HL-60 (cell line): ENCODE measurements at places on chromosomes 12 and 14.

DNA sequence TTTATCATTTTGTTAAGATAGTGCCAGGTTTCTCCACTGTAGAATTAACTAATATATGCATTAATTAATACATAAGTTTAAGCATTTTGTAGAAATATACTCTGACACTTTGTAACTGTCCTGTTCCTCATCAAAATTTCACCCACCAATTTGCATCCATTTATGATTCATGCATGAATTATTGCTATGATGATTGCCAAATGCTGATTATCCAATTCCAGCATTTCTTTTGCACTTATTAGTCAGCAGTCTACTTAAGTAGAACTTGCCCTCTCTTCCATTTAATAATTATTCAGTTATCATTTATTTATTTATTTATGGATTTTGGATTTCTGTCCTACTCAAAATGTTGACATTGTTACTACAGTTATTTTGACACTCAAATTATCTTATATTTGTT lies 72.2 kb downstream of the SLC6A15 start:
- no peak for DNase-seq

DNA sequence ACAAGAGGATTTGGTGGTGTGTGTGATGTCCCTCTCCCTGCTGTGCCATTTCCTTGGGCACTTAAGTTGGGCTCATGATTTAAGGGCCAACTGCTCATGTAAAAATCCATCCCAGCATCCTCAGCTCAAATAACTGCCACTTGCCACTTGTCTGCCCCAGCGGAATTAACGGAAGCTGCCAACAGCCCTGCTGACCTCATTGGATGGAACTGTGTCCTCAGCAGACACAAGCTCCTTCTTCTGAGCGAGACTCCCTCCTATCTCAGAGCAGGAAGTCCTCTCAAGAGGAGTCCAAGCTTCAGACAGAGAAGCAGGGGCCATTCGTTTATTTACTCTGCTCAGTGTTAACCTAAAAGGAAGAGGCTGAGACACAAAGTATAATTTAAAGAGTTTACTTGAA lies 29.6 kb upstream of the PRMT8 start:
- DNase-seq = no peak

- DNase-seq = no peak
These were observed 1003.6 kb downstream of the TMEM121 start for GRCh38 chr14:106530031-106530422.

DNA sequence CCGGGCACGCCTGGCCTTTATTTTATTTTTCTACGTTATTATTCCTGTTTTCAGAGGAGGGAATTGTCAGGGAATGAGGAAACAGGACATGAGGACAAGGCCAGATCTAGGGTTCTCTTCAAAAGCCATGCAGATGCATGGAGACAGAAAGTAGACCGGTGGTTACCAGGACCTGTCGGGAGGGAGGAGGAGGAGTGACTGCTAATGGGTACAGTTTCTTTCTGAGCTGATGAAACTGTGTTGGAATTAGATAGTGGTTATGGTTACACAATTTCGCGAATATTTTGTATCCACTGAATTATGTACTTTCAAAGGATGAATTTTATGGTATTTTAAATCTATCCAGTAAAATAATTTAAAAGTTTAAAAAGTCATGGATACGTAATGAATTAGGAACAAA lies 11.3 kb downstream of the ZNF839 start:
- no peak for DNase-seq

- DNase-seq = no peak
These were observed 117.3 kb upstream of the LMNTD1 start for GRCh38 chr12:25670076-25671055.

DNA sequence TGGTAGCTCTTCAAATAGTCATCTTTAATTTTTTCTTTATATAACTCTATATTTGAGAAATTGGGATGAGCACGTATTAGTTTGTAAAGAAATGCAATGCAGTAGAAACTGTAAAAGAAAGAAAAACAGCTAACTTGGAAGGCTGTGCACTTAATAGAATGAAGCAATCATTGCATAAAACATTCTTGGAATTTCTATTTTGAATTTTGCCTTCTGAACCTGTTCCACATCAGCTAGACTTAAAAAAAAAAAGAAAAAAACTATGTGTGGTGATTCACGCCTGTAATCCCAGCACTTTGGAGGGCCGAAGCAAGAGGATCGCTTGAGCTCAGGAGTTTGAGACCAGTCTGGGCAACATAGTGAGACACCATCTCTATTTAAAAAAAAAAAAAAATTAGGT lies 29.4 kb downstream of the SCN8A start:
- no peak for DNase-seq

DNA sequence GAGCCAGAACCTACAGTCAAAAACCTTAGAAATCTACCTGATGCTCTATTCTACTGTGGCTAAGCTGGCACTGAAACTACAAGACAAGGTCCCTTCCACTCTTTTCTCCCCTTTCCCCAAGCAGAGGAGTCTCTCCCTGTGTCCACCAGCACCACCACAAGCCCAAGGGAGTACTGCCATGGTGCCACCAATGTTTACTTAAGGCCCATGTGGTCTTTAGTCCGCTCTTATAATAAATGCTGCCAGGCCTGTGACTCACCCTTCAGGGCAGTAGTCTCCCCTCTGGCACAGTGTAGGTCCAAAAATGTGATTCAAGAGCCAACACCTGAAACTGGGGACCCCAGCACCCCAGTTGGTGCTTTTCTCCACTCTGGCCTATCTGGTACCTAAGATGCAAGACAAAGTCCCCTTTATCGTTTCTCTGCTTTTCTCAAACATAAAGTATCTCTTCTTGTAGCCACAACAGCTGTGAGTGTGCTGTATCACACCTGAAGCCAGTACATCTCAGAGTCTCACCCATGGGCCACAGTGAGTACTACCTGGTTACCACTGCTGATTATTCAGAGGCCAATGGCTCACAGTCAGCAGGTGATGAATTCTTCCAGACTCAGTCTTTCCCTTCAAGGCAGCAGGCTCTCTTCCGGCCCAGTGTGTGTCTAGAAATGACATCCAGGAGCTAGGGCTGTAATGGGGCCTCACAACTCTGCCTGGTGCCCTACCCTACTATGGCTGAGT lies 29.3 kb downstream of the SLC38A2 start:
- DNase-seq = no peak

- DNase-seq = no peak
These were observed 1.6 kb upstream of the SNRPF start for GRCh38 chr12:95857156-95857555.
